ENCODE measurements at places on chromosomes 4 and X.

DNA sequence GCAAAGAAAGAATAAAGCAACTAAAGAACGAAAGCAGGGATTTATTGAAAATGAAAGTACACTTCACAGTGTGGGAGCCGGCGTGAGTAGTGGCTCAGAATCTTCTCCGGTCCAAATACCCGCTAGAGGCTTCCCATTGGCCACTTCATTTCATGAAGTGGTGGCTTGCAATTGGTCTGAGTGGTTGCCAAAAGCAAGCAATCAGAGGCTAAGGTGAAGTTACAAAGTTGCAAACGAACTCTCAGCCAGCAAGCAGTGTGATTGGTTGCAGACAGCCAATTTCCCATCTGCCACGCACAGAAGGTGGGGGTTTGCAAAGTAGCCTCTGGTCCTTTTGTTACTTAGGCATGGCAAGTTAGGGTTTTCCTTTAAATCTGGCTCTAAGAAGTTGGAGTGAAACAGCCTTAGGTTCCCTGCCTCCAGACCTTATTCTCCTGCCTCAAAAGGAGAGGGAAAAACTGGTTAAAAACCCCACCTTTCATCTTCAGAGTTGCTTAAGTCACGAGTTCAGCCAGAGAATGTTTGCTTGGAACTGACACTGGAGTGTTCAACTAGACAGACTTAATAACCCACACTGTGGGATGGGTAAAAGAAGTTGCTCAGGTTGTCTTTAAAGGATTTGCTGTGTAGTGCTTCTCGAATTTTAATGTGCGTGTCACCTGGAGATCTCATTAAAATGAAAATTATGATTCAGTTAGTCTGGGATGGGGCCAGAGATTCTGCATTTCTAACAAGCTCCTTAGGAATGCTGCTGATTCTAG, 6.9 kb upstream of the CLOCK start:
- DNase-seq, result no peak

DNA sequence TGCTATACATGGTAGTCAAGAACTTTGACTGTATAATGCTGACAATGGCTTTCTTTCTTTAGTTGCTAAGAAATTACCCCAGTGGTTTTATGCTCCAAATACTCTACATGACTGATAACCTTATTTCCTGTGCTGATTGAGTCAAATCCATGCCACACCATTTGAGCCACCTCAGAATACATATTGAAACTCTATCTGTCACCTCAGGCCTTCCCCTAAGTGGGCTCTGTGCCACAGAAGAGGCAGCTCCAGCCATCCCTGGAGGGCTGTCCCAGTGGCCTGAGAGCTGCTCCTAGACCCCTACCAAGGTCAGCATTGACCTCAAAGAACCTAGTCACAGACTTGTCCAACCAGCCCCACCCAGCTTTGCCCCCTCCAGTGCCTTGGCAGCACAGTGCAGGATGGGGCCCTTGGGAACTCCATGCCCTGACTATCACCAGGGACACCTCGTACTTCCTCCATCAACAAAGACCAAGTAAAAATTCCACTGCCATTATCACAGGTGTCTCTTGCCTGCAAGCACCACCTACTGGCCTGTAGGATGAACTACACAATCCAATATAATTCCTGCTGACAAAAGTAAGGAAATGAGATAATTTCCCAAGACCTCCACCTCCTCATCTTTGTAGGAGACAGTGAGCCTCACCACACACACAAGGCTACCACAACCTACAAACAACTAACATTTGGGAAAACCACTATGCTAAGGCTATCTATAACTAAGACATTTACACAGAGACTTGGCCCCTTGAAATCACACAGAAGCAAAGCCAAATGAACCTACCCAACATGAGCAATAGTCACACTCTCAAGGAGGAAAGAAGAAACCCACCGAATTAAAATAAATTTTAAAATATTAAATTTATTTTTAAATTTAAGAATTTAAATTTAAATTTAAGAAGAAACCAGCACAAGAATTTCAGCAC, 239.9 kb downstream of the NKX6-1 start:
- no peak for DNase-seq

- no peak for DNase-seq
These were observed 6.8 kb upstream of the IQSEC2 start for GRCh38 chrX:53288189-53288588.

- DNase-seq, result no peak
These were observed 1072.0 kb upstream of the INTU start for GRCh38 chr4:126560794-126561193.

GRCh38 chrX:65990702-65991101, 49.2 kb downstream of the VSIG4 start:
- DNase-seq, result no peak

DNA sequence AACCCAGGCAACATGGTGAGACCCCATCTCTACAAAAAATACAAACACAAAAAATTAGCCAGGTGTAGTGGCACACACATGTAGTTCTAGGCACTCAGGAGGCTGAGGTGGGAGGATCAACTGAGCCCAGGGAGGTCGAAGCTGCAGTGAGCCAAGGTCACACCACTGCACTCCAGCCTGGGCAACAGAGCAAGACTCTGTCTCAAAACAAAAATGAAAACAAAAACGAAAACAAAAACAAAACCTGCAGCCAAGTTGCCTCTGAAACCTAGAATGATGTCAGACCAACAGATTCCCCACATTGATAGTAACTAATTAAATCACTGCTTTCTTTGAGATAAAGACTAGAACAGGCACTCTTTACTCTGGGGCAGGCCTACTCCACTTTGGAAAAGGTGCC, 104.5 kb downstream of the AMELX start:
- DNase-seq, result no peak

GRCh38 chr4:143701365-143701764, 890 bp upstream of the FREM3 start:
- DNase-seq, result no peak

DNA sequence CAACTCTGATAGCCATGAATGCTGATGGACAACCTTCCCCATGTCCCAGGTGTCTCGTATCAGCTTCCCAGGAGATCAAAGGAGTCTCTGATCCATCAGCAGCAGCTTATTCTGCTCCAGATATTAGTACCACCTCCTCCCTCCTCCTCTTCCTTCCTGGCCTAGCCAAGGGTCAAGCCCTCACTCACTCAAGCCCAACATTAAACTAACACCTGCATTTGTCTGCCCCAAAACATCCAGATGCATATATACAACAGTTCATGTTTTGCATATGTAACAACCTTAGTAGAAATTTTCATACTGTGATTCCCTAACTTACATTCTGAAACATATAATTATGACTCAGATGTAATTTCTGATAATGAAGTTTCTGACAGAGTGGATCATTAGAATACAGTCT, 29.9 kb downstream of the BCLAF3 start:
- no peak for DNase-seq

All from cortex of kidney (tissue), 1 donor.